ENCODE measurements at places on chromosomes 6 and 20.

DNA sequence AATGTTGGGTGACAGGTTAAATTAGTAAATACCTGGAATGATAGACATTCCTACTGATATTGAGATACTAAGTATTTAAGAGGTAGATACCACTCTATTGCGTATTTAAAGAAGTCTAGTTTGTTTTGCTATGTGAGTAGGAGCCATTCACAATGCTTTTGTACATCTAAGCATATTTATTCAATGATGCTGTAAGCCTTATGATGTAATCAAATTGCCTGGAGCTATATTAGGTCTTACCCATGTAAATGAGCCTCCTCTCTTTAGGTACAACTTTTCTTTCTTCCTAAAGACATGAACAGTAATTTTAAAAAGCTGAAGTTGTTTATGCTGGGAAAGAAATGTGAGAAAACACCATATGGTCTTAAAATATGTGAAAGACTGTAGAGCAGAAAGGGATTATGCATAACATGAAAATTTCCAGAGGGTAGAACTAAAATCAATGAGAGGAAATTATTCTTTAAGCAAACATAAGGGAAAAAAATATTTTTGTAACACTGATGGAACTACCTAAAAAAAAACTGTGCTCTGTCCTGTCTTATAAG, 526.7 kb downstream of the EPHA7 start:
- ATAC-seq = no peak

- no peak for ATAC-seq
These were observed 3.1 kb downstream of the B3GALT4 start for GRCh38 chr6:33279971-33280511.

DNA sequence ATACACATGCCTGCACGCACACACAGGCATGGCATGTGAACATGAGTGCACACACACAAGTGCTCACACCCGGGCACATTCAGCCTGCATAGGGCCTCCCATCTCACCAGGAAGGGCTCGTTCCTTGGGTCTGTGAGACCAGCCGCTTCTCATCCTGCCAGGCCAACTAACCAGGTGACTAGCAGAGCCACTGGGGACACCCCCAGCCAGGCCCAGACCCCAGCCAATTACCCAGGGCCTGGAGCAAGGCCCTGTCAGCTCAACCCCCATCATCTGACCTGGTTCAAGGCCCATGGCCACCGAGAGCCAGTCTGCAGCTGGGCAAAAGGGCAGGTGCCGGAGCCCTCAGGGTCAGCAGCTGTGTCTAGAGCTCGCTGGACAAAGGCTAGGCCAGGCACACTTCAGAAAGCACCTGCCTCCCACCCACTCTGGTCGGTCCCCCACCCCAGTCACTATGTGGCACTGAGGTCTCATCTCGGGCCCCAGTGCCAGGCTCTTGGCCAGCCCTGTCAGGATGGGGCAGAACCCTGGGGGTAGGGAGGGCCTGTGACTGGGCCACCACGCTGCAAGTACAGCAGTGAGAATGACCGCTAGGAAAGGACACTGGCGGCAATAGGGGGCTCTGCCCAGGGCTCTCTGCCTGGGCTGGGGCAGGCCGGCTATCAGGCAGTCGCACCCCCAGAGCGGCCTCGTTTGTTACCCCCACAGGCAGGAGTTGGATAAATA, 26.8 kb upstream of the MRGBP start:
- ATAC-seq = no peak

DNA sequence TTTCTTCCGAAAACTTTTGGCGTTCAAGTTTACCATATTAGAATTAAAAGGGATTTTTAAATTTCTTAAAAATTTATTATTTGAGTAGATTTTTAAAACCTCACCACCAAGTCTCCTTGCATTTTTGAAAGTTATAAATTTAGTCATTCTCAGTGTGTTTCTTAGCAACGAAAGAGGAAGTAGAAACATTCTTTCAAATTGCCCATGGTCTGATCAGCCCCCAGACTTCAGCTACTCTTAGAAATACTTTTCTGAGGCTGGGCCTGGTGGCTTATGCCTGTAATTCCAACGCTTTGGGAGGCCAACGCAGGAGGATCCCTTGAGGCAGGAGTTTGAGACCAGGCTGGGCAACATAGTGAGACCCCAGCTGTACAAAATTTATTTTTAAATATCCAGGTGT, 15.1 kb upstream of the RTF2 start:
- ATAC-seq = no peak

DNA sequence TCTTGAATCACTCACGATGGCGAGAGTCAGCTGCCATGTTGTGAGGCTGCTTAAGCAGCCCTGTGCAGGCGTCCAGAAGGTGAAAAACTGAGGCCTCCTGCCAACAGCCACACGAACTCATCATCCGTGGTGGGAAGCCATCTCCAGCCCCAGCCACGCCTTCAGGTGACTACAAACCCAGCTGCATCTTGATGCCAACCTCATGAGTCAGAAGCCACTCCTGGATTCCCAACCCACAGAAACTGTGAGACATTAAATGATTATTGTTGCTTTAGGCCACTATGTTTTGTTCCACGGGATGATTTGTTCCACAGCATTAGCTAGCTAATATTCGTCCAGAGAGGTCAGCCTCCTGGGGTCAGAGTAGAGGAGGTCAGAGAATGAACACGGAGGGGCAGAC, 80.5 kb downstream of the SNX5 start:
- no peak for ATAC-seq

GRCh38 chr20:47220161-47220582, 136.3 kb downstream of the ZMYND8 start:
- peak; percentile 32 for ATAC-seq

- no peak for ATAC-seq
These were observed 37.8 kb downstream of the MUC22 start for GRCh38 chr6:31048099-31048498.

DNA sequence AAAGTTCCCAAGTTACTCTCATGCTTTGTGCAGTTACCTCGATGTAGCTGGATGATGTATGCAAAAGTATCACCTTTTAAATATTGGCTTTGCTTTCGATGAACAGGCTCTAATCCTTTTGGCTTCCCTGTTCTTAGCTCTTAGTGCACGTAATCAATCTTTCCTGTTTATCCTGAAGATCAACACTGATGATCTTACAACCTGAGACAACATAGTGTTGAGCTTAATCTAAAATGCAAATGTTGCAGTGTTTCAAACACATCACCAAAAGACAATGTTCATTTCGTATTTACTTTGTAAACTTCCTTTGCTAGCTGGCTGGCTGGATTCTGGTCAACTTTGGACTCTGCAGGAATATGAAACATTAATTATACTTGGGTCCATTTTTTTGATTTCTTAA, 132.1 kb downstream of the THEMIS start:
- no peak for ATAC-seq

DNA sequence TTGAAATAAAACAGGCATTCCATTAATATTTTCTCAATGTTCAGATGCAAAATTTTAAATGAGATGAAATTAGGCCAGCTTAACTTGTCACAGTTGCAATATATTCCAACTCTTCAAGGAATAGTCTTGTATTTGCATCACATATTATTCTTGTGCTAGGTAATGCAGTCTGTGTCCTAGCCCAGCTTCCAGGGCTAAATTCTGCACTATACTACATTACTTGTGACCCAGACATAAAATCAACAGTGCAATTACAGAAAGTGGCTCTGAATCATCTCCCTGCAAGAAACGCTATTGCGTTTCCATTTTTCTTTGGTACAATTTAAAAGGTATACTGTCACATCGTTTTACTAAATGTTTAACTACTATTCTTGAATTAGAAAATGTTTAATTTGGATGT, 399.2 kb downstream of the TENT5A start:
- ATAC-seq = no peak

GRCh38 chr20:43658069-43658722, 8.7 kb upstream of the MYBL2 start:
- ATAC-seq = peak; percentile 72

DNA sequence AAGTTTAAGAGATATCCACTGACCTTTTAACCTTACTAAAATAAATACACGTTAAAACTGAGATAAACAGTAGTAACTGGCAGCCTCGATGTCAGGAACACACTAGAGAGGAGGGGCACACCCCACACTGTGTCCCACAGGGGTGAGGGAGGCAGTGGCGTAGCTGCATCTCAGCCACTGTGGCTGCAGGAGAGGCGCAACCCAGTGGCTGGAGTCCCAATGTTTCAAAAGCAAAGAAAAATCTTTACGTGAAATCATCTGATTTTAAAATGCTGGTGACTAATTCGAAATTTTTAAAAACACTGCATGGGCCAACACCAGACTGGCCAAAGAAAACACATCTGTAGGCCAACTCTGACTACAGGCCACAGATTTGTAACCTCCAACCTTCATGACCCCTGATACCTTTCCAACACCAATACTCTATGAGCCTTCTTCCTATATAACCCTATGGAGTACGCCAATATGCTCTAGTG, 54.7 kb downstream of the TRAM2 start:
- no peak for ATAC-seq

- peak; percentile 78 for ATAC-seq
These were observed at the start of gene TENT5A for GRCh38 chr6:81752084-81752920. Gene TENT5A, minus strand, starts transcription at chr6:81752681. Its CDS starts 540 bp downstream, at chr6:81752141.

GRCh38 chr6:1871724-1872315, 262.1 kb downstream of the FOXC1 start:
- ATAC-seq = no peak

GRCh38 chr6:121760191-121760590, 324.7 kb downstream of the GJA1 start:
- ATAC-seq = no peak

GRCh38 chr6:97095311-97095850, 170.9 kb downstream of the KLHL32 start:
- ATAC-seq = no peak

- ATAC-seq = peak; percentile 90
These were observed 38.1 kb upstream of the NOX3 start for GRCh38 chr6:155493694-155494143.

DNA sequence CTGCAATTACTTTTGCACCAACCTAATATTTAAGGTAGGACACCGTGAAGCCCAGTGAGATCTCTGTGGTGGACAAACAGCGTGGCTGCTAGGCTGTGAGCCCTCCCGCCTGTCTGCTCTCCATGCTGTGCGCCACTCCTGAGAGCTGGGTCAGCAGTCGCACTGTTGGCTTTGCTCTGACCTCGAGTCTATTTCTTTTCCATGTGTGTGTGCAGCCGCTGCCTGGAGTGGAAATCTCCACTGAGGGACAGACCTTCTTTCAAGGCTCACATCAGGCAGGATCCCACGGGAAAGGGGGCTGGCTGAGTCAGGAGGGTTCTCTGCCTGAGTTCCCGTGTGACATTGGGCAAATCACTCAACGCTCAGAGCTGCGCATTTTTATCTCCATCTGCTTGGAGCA, 27.1 kb downstream of the RIPOR3 start:
- no peak for ATAC-seq

- ATAC-seq = no peak
These were observed 12.4 kb upstream of the DEK start for GRCh38 chr6:18276610-18277236.

GRCh38 chr6:36839749-36840431, 646 bp upstream of the CPNE5 start:
- peak; percentile 50 for ATAC-seq

- no peak for ATAC-seq
These were observed 267.6 kb upstream of the SGK1 start for GRCh38 chr6:134585517-134585873.

GRCh38 chr20:1809611-1810510, 85.3 kb upstream of the SIRPA start:
- ATAC-seq = no peak

DNA sequence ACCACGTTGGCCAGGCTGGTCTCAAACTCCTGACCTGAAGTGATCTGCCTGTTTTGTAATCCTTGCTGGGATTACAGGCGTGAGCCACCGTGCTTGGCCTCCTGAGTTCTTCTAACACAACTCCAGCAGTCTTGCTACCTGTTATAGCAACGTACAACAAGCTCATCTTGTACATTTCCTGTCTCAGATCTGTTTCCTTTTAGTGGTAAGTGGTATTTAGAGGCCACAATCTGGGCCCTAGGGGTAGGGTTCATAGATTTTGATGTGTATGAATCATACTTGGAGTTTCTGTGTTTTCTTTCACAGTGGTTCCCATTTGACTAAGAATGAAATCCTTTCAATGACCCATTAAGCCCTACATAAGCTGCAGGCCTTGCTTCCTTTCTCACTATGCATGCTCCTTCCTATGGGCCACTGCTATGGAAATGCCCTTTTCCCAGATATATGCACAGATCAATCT, 27.1 kb upstream of the SYNCRIP start:
- ATAC-seq = peak; percentile 90

- ATAC-seq = no peak
These were observed 122.1 kb downstream of the OGFRL1 start for GRCh38 chr6:71410681-71411080.

DNA sequence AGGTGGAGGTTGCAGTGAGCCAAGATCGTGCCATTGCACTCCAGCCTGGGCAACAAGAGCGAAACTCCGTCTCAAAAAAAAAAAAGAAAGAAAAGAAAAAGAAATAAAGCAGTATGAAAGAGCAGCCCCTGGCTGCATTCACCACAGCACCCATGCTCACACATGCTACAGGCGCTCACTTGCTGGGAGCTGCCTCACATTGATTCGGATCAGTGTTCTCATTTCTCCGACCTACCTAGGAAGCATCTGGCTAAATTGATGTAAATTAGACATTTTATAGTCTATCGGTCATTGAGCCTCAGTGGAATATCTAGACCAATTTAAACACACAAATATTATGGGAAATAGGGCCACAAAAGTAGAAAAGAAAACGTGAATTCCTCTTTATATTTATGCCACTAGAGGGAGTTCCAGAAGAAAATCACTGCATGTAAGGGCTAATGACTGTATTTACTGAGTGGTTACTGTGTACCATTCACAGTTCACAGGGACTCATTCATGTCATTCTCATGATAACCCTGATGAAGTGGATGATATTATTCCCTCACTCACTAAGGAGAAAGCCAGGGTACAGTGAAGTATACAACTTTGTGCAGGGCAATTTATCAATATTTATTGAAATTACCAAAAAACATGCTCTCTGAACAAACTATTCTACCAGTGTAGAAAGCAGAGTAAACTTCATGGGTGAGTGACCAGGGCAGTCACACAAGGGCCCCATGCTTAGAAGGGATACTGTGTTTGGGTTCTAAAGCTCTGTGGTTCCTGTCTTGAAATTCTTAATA, 5.3 kb upstream of the MOG start:
- no peak for ATAC-seq

DNA sequence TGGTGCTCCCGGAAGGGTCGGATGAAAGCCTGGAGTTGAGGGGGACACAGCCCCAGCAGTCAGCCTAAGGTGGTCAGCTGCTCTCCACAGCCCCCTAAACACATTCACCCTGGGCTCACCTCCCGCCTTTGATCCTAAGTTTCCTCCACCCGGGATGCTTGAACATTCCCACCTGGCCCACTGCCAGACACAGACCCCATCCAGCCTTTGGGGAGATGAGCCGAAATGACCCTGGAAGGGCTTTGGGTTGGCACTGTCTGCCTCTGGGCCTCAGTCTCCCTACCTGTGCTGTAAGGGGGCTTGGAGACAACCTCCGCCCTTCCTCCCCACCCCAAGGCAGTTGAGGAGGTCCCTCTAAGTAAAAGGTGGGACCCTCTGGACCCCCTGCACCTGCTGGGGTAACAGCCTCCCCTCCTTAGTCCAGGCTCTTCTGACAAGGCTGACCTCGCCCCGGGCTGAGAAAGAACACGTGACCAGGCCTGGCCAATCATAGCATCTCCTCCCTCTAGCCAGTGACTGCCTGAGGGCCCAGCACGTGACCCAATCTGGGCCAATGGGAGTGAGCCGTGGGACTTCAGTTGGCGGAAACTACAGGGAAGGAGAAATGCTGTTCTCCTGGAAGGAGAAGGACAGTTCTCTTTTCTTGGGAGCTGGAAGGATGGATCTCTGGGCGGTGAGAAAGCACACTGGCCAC, 16.9 kb upstream of the UBE2V1 start:
- ATAC-seq = no peak

Measured in activated CD4-positive, CD25-positive, alpha-beta regulatory T cell treated with anti-CD3 and anti-CD28 coated beads, Interleukin-2, amount 50 U/mL, for 24 hours (primary cell).